Activated naive CD4-positive, alpha-beta T cell (primary cell): ENCODE measurements at places on chromosomes 2 and 18.

DNA sequence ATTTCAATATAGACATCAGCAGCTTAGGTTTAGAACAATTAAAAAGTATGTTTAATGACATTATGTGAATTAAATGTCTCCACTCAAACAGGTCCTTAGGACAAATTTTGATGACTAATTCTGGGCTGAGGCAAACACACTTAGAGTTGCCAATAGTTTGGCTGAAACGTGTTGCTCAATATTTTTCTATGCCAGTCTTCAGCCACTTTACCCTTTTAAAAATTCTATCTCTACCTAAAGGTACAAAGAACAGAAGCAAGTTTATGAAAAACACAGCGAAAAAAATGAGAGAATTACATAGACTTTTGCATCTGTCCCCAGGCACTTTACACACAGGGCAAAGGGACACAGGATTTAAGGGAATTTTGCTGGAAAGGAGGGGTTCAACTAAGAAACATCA lies 4.5 kb downstream of the IDH1 start:
- no peak for DNase-seq

DNA sequence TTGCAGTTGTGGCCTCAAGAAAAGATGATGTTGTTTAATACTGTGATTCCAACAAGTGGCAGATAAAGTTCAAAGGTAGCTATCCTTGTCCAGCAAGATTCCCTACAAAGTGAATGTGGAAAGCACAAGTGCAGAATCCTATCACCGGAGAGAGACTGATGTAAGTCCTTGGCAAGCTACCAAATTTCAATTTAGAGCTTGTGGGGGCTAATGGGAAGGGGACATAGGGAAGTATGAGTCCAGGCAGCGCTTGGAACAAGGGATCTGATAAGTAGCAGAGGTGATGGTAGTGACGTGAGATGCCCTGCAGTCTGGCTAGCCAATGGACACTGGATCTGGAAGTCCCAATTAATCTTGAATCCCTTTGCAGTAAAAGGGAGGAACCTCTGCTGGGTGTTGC lies 165.2 kb upstream of the DTNA start:
- DNase-seq = no peak

- no peak for DNase-seq
These were observed 87.1 kb downstream of the ACKR3 start for GRCh38 chr2:236656721-236657120.

DNA sequence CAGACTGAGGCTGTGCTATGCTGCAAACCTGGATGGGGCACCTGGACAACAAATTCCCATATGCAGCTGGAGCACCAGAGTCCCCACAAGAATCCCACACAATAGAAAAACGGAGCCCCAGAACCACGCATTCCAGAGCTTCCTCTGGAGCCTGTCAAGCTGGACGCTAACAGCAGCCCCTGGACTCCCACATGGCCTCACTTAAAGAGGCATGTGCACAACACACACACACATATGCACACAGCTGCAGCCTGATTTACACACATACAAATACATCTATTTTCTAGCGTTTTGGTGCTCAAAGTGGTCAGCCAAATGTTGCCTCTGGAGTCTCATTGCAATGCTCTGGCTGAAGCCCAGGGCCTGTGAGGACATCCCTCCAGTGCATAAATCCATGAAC lies 632.7 kb upstream of the ID2 start:
- no peak for DNase-seq

DNA sequence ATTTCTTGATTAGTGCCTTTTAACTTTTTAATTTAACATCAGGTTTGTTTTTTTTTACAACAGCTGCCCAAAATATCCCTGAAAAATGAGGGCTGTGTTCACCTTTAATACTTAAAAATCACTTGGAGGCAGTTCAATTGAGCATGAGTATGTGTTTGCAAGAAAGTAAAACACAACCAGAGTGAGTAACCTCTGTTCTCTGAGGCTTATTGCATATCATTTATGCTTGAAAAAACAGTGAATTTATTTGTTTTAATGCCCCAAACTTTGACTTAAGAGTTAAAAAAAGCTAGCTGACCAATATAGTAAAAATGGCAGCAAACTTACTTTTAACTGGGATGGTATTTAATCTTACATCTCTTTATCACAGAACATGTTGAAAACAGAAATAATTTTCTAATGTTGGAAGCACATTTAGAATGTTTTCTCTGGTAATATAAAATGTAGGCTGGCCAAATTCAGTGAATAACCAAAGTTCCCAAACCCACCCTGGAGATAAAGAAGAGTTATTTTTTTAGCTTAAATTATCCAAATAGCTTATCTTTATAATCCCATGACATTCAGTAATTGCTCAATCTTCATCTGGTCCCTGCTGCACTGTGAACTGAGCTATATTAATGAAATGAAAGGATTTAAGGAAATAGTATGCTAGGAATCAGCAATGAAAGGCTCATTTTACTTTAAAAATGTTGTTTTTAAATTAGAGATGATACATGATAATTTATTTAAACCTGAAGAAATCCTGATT lies 24.8 kb upstream of the EFEMP1 start:
- DNase-seq = no peak

- no peak for DNase-seq
These were observed 7.4 kb downstream of the SMAD7 start for GRCh38 chr18:48943333-48943732.

DNA sequence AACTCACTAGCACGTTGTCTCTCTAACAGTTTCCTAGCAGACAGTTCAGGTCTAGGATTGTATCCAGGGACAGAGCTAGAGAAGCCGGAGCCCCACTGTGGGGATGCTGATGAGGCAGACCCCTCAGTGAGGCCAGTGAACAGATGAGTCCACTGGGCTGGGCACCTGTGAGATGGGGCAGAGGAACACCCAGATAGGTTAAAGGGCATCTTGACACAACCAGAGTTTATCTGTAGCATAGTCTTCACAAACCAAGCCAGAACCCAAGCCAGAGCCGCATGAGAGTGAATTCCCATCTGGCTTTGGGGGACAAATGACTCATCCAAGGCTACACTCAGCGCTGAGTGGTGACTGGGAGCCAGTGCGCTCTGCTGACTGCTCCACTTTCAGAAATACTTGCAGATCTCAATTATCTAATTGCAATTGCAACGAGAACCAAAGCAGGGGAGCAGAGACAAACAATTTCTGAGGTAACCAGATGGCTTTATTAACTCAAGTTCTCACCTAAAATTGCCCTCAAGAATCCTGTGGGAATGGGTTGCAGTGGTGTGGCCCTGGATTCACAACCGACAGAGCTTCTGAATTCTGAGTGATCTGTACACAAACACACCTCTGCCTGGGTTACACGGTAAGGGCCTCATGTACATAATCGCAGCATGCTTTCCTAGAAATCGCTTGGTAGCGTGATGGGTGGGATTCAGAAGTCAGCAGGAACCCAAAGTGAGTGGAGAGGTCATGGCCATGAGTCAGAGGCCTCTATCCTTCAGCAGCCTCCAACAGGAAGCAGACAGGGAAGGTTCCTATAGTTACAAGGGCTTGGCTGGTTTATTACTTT lies 48.7 kb upstream of the MSH2 start:
- DNase-seq = no peak

DNA sequence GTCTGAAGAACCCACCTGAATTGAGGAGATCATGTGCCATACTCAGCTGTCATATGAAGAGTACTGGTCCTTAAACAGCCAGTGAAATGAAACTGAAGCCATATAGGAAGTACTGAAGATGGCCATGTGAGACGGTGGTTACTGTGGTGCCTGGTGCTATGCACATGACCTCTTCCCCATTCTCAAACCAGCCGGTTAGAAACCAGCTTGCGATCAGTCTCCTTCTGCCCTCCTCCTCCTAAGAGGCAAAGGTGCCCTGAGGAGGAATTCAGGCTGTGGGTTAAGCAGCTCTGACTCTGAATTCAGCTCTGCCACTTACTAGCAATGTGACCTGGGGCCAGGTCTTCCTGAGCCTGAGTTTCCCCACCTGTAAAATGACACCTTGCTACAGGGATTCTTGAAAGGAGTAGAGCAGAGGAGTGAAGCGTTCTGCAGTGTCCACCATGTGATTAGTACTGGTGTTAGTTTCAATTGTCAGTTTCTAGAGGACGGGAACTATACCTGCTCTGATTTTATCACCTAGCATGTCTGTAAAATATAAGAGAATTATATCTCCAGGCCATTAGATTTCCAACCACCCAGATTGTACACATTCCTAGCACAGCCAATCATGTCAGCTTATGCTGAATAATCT lies 5.1 kb downstream of the FECH start:
- DNase-seq = no peak

GRCh38 chr18:78757014-78757413 lies 222.6 kb upstream of the SALL3 start:
- no peak for DNase-seq

GRCh38 chr2:15557887-15558311 lies 3.2 kb downstream of the NBAS start:
- no peak for DNase-seq

GRCh38 chr2:45684756-45685155 lies 33.3 kb downstream of the PRKCE start:
- DNase-seq = no peak

DNA sequence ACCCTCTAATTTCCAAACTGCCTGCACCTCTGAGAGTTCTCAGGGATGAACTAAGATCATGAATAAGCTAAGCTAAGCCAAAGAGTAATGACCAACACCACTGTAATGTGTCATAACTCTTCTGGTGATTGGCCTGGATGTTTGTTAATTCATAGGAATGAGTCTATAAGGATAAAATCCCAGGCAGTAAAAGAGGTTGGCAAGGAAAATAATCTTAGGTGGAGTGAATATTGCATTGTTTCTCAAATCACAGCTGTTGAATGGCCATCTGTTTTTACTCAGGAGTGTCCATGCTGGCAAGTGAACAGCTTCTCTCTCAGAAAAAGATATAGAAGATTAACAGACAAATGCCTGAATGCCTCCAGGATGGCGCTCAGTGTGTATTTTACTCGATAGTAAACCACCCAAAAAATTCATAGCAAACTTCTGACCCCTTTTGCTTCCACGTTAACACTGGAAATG lies 60.8 kb upstream of the GLS start:
- DNase-seq = no peak

DNA sequence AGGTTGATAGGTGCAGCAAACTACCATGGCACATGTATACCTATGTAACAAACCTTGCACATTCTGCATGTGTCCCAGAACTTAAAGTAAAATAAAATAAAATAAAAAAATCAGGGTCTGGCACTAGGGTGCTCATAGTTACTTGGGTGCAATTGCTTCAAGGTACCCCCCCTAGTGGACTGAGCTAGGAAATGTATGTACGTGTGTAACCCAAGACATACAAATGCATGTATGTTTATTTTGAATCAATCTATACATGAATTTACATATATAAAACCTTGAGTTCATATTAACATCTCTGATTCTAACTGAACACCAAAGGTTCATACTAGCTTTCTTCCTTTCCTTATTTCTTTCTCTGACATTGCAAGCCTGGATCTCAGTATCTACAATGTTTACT lies 51.5 kb downstream of the USP37 start:
- no peak for DNase-seq

GRCh38 chr2:136051001-136051724 lies 65.7 kb upstream of the DARS1 start:
- no peak for DNase-seq

DNA sequence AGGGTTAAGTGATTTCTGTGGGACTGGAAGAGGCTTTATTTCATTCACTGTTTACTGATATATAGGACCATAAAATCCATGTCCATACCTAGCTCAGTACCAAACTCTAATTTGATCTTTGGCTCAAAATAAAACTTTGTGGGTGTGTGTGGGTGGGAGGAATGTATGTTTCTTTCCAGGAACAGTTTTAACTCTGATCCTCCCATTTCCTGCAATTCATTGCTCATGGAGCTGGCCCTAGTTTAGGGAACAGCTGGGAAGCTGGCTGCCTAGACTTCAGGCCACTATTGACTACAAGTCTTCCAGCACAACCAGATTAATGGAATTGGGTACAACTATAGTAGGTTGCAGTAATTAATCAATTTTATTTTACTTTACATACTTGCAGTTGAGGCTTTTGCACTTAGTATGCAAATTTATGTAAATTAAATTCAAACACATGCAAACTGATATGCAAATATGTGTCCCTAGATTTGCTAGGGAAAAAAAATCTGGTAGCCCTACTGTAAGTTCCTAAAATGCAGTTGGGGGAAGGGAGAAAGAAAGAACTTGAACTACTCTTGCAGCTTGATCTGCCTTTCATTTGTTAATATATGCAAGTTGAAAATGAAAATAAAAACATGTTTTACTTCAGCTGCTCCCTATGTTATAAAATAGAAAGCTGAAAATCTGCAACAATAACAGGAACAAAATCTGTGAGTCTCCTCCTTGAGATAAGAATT lies 1070.3 kb upstream of the CELF4 start:
- DNase-seq = no peak

- DNase-seq = no peak
These were observed 165.6 kb downstream of the MYO1B start for GRCh38 chr2:191410646-191411436.

GRCh38 chr2:200408428-200409316 lies 101.2 kb downstream of the KCTD18 start:
- DNase-seq = no peak

DNA sequence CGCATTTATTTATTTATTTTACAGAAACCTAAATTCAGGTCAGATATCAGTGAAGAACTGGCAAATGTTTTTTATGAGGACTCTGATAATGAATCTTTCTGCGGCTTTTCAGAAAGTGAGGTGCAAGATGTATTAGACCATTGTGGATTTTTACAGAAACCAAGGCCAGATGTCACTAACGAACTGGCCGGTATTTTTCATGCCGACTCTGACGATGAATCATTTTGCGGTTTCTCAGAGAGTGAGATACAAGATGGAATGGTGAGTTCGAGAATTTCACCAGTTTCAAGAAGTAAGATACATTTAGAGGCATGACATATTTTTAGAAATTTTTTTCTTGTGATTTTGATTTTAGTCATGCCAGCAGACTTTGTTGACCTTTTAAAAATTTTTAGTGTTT lies 4.6 kb downstream of the CDCA7 start:
- DNase-seq = no peak

DNA sequence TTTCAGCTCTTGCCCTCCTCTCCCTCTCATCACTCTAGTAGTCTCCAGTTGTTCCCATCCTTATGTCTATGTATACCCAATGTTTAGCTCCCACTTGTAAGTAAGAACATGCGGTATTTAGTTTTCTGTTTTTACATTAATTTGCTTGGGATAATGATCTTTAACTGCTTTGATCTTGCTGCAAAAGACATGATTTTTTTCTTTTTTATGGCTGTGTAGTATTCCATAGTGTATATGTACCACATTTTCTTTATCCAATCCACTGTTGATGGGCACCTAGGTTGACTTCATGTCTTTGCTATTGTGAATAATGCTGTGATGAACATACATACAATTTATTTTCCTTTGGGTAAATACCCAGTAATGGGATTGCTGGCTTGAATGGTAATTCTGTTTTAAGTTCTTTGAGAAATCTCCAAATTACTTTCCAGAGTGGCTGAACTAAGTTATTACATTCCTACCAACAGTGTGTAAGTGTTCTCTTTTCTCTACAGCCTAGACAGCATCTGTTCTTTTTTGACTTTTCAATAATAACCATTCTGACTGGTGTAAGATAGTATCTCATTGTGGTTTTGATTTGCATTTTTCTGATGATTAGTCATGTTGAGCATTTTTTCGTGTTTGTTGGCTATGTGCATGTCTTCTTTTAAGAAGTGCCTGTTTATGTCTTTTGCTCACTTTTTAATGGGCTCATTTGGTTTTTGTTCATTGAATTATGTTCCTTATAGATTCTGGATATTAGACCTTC lies 179.6 kb upstream of the SLC39A10 start:
- DNase-seq = no peak
